Panc1 (cell line): ENCODE measurements at places on chromosomes 5 and 9.

GRCh38 chr5:151780348-151780747 is 8.6 kb downstream of the G3BP1 start:
- no peak for DNase-seq
- H3K4me1 ChIP-seq: peaks cover 38% of the 10 kb centered on the region
- no peak overlapping the region for H3K4me3 ChIP-seq
- no peaks in the 10 kb centered on the region for H3K27me3 ChIP-seq

DNA sequence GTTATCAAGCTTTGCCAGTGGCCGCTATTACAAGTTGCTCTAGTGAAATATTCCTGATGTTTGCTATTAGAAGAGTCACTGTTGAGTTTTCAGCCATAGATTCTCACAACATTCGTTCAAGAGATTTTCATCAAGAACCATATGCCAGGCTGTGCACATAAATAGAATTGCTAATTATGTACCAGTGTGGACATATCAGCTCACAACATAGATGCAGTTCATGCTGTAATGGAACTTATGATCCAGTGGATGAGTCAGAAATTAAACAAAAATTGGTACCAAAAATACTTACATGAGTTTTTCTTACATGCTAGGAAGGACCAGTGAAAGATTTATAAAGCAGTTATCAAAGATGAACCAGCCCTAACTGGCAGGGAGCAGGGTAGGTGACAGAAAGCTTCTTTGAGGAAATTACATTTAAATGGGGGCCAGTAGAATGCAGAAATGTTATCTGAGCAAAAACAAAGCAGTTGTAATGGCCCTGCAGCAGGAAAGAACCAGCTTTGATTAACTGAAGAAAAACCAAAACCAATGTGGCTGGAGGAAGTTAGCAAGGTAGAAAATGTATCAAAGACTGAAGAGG is 404.2 kb downstream of the DNAH5 start:
- no peak for DNase-seq
- H3K36me3 ChIP-seq: no peaks in the 10 kb centered on the region
- H3K4me3 ChIP-seq: no peak overlapping the region
- no peak overlapping the region for H3K27ac ChIP-seq
- no peaks in the 10 kb centered on the region for H3K4me1 ChIP-seq

DNA sequence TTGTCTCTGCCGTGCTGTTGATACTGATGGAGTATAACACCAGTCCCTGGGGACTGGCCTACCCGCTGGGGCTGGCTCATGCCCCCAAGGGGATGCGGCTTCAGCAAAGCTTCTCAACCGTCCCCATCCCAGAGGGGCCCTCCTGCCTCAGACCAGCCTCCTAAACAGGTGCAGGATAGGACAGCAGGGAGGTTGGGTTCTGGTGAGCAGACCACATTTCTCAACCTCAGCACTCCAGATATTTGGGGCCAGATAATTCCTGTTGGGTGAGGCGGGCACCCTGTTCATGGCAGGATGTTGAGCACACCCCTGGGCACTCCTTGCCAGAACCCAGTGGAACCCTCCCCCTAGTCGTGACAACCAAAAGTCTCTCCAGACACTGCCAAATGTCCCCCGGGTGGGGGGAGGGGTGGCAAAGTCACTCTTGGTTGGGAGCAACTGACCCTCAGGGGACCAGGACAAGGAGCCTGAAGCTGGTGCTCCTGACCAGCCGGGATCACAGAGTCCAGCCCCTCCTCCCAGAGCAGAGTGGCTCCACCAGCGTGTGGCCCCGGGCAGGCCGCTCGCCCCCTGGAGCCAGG is 107.8 kb downstream of the ZNF354C start:
- no peaks in the 10 kb centered on the region for H3K36me3 ChIP-seq
- no peak overlapping the region for H3K27ac ChIP-seq
- no peak for DNase-seq
- H3K4me1 ChIP-seq: no peaks in the 10 kb centered on the region
- no peaks in the 10 kb centered on the region for H3K27me3 ChIP-seq
- H3K4me3 ChIP-seq: no peak overlapping the region

GRCh38 chr5:77145666-77146065 is 58.6 kb upstream of the ZBED3 start:
- H3K27ac ChIP-seq: no peak overlapping the region
- H3K4me1 ChIP-seq: peaks cover 3% of the 10 kb centered on the region; the same call in 1 of the 2 replicates
- no peak overlapping the region for H3K4me3 ChIP-seq

- H3K4me3 ChIP-seq: no peak overlapping the region
- no peaks in the 10 kb centered on the region; the same call in 1 of the 2 replicates for H3K36me3 ChIP-seq
- no peak overlapping the region for H3K27ac ChIP-seq
- H3K27me3 ChIP-seq: peaks cover 18% of the 10 kb centered on the region
- H3K4me1 ChIP-seq: no peaks in the 10 kb centered on the region
Measured at GRCh38 chr5:157463081-157463480, 3.1 kb downstream of the NIPAL4 start.

DNA sequence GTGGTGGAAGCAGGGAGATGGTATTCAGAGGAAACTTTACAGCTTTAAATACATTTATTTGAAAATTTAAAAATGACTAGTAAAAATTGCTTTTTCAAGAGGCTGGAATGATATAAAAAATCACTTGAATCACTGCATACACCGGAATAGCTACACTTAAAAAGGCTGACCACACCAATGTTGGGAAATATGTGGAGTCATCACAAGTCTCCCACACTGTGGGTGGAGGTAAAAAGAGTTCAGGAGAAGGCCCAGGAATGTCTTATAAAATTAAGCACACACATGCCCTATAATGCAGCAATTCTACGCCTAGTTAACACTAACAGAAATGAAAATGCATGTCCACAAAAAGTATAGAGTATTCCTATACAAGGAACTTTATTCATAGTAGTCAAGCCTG is 198.1 kb downstream of the ROR2 start:
- H3K27ac ChIP-seq: no peak overlapping the region
- no peaks in the 10 kb centered on the region for H3K36me3 ChIP-seq
- H3K27me3 ChIP-seq: no peaks in the 10 kb centered on the region
- H3K4me3 ChIP-seq: no peak overlapping the region
- no peak for DNase-seq
